ENCODE measurements at places on chromosomes 2 and 18.
A peak's percentile ranks its signal among the peaks of the same experiment; 100 is the strongest.

- DNase-seq = no peak
These were observed 22.3 kb downstream of the ATP8B1 start for GRCh38 chr18:57780706-57781347.

GRCh38 chr2:64727013-64727767 lies 73.5 kb upstream of the SERTAD2 start:
- DNase-seq = no peak

DNA sequence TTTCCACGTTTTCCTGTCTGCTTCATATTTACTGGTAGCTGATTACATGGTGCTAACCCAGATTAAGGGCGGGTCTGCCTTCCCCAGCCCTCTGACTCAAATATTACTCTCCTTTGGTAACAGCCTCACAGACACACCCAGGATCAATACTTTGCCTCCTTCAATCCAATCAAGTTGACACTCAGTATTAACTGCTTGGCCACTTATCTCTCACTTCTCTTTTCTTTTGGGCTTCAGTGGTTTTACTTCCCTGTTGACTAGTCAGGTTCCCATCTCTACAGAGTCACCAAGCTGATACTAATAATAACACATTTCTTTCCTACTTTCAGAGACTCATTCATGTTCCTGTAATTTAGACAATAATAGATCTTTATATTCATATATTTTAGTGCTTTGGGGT lies 302.2 kb upstream of the MAP2 start:
- DNase-seq = no peak

DNA sequence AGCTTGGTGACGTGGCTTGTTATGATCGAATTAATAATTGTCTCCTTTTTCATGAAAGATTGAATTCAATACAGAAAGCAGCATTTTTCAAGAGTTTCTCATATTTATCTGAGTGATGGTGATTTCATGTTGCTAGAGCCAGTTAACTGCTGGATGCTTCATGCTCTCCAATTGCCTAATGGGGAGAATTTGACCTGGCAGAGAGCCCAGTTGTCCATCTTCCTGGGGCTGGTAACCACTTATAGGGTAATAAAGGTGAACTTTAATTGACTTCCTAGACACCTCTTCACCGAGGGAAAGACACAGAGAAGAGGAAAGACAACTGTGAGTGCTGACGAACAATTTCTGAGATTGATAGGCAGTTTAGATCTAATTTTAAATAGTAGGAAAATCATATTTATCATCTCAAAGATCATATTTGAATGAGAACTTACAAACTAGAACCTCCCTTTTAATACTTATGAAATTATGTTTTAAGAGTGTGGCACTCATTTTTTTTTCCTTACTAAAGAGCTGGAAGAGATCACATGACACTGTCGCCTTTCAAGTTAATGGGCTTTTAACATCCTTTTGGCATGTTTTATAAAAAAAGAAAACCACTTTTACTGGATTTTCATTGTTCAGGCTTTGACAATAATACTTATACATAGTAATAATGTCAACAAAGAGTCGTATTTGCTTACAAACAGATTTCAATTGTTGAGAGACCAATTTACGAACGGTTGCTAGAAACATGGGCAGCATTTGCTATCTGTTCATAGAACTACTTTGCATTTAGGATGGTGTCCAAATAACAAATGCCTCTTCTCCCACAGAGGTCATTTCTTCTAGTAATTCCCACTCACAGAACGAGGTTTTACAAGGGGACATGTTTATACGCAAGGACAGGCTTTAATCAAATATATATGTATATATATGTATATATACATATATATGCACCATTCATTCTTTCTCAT lies 153.3 kb downstream of the RAPGEF4 start:
- DNase-seq = no peak

DNA sequence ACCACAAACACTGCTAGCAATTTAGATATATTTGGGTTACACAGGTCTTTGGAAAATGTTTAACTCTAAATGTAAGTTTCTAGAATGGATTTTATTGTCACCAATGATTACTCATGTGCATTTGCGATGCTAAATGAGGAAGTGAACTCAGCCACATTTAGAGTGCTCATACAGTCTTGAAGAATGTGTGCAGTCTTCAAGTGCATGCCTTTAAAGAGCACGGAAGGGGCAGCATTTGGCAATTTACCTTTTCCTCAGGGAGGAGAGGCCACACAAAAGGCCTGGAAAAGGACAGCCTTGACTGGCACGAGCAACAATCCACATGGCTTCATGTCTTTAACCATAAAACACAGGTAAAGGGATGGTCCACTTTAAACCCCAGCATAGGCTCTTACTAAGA lies 78.5 kb upstream of the STK17B start:
- no peak for DNase-seq

- no peak for DNase-seq
These were observed 7.1 kb downstream of the TPGS2 start for GRCh38 chr18:36821681-36822080.

- no peak for DNase-seq
These were observed 47.6 kb downstream of the GPD2 start for GRCh38 chr2:156483741-156484173.

- no peak for DNase-seq
These were observed 7.6 kb downstream of the GMPPA start for GRCh38 chr2:219506153-219506801.

- no peak for DNase-seq
These were observed 49.6 kb downstream of the HYCC2 start for GRCh38 chr2:201021914-201022313.

DNA sequence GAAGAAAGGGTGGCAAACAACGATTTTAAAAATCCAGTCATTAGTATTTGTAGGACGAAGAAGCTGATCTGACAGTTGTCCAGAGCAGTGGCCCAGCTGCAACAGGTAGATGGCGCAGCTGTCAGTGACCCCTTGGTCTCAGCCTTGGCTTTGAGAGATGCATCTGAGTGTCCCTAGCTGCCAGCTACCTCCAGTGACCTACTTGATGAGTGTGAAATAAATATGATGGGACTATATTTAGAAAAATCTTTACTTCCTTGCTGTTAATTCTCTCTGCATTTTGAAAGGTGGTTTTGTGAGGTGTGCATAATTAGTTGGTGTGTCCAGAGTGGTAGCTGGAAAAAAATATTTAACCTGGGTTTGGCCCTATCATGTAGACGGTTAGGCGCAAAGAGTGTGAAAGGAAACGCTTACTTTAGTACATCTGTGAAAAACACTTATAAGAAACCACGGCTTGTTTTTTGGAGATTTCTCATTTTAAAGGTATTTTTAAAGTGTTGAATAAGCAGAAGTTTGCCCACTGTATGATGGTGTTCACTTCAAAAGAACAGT lies 963 bp downstream of the INPP1 start:
- DNase-seq = no peak

DNA sequence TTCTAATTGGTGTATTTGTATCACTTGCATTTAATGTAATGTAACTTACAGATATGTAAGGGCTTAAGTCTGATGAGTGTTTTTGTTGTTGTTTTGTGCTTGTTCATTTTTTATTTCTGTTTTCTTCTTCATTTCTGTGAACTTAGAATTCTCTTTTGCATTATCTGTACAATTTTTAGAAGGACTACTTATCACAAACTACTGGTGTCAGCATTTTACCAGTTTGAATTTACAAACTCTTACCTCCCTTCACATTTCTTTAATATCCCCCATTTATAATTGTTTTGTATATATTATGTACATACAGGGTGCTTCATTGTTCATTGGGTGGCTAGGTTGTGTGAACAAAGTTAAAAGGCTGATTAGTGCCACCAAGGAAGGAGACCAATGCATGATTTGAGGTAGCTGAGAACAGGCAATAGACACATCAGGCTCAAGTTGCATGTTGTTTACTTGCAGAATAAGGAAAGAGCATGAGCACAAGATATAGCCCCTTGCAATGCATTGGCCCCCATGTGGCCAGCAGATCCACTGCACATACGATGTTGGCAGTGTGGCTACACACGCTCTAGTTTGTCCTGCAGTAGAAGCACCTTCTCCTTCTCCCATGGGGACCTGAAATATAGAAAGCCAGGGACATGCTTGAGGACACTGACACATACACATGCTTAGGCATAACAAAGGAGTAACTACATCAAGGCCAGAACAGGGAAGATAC lies 198.2 kb downstream of the CD8B2 start:
- DNase-seq = no peak

GRCh38 chr2:66437109-66437690 lies 2.3 kb downstream of the MEIS1 start:
- DNase-seq = no peak

DNA sequence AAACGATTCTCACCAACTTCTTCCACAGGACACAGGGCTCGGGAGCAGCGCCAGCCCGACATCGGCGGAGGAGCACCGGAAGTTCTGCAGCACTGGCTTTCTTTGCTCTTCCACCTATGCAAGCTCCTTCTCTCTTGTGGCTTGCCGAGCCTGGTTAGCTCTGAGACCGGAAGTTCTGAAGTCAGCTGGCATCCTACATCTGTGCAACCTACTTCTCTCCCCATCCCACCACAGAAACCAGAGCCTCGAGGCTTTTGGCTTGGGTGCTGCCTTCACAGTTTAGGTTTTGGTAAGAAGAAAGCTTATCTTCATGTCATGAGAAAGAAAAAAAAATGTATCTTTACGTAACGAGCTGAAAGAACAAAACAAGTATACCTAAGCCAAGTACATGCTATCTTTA lies 111.7 kb downstream of the ANKRD44 start:
- no peak for DNase-seq

DNA sequence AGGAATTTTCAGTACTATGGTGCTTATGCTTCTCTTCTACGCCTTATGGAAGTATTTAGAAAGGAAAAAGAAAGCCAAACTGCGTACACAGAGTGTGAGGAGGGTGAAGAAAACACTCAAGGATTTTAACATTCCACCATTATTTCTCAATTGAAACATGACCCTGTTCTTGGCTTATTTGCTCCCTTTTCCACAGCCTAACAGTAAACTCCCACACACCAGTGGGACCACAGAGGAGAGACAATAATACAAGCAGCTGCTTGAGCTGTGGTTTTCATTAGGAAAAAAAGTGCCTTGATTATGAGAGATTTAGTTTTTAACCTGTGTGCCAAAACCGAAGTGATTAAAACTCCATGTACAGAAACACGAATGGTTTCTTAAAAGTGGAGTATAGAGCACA lies 134.3 kb downstream of the MEP1B start:
- DNase-seq = peak; percentile 71

GRCh38 chr2:107589079-107589491 lies 237.6 kb upstream of the RGPD4 start:
- DNase-seq = no peak

- DNase-seq = no peak
These were observed 105.4 kb upstream of the LGALSL start for GRCh38 chr2:64348386-64349130.

DNA sequence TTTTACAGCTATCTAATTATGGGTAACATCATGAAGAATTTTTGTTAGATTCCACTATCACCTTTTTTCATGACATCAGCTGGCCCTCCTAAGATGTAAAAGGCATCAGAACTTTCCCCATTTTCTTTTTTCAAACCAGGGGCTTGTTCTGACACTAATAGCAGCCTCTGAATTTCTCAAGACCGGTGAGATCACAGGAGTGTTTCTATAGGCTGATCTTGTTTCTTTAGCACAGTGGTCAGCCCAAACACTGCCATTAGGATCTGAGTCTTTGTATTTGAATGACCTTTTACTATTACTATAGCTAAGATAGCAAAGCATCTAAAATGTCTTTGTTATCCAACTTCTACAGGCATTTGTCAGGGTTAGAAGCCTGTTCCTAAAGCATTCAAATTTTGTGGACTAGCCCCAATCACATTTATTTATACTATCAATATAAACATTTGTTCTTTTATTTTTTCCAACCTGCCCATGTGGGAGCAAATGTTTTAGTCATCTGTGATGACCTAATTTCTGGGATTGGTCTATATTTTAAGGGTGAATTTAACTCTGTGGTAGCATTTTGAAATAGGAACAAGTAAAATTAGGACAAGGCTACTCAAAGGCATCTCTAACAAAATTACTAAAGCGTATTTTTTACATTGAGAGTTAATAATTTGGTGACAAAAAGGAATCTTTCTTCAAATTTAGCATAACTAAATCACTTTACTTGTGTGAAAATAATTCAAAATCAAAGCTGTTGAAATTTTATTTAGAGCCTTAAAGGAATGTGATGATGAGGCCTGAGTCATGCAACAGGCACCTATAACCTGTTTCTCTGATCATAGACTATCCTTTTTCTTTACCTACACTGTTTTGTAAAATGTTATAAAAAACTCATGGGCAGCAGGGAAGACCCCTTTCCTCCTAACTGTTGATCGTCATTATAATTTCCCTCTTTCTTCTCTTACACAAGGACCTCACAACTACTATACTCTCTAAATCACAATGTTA lies 39.3 kb downstream of the ZAP70 start:
- no peak for DNase-seq

DNA sequence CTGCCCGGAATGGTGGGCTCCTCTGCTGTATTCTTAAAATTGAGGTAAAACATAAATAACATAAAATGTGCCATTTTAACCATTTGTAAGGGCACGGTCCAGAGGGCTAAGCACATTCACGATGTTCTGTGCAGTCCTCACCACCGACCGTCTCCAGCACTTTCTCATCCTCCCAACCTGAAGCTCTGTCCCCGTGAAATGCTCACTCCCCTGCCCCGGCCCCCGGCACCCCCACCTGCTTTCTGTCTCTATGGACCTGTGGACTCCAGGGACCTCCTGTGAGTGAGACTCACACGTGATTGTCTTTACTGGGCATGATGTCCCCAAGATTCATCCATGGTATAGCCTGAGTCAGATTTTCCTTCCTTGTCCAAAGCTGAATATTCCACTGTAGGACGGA lies 38.7 kb upstream of the CTDP1 start:
- DNase-seq = no peak

GRCh38 chr2:197255543-197255942 lies 55.0 kb downstream of the ANKRD44 start:
- DNase-seq = no peak

DNA sequence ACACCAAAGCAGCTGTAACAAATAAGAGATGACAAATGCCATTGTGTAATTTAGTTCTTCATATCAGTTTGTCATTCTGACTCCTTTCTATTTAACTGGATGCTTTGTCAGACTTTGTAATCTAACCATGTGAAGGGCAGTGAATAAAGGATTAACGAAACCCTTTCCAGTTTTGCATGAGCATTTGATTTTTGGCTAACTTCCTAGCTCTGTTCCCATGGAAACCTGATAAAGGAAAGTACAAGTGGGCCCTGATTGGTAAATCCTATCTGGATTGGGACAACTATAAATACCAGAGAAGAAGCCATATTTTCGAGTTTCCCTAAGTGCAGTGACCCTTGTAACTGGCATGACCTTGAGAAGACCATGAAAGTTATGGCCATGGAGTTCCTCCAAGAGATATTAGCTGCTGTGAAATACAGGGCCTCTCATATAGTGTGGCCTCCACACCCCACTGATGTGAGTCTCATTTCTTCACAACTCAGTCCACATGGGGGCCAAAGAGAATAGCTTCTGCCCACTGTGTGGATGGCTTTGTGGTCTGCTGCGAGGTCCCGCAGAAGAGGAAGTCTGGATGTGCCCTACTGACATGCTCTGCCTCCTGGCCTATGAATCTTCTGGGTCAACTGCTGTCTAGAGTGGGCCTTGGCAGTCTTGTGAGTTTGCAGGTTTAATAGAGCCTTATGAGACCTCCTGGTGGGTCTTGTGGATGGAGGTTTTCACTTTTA lies 38.2 kb upstream of the CYP1B1 start:
- no peak for DNase-seq
